Midbrain (tissue), 1 donor: ENCODE measurements at places on chromosomes 2 and 18.

DNA sequence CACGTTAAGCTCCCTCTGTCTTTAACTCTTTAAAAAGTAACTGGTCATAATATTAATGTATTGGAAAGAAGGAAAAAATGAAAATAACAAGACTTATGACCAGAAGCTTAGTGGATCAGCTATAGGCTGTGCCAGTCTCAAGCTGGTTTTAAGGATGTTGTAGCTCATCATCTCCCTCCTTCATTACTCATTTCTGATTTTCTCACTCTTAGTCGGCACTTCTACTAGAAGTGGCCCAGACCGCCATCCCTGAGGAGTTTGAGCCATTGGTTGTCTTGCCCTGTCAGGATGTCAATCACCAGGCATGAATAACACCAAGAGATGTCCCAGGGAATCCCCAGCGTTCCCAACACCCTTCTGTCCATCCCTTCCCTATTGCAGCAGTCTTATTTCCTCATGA is 151.5 kb downstream of the ASXL3 start:
- DNase-seq: no peak

DNA sequence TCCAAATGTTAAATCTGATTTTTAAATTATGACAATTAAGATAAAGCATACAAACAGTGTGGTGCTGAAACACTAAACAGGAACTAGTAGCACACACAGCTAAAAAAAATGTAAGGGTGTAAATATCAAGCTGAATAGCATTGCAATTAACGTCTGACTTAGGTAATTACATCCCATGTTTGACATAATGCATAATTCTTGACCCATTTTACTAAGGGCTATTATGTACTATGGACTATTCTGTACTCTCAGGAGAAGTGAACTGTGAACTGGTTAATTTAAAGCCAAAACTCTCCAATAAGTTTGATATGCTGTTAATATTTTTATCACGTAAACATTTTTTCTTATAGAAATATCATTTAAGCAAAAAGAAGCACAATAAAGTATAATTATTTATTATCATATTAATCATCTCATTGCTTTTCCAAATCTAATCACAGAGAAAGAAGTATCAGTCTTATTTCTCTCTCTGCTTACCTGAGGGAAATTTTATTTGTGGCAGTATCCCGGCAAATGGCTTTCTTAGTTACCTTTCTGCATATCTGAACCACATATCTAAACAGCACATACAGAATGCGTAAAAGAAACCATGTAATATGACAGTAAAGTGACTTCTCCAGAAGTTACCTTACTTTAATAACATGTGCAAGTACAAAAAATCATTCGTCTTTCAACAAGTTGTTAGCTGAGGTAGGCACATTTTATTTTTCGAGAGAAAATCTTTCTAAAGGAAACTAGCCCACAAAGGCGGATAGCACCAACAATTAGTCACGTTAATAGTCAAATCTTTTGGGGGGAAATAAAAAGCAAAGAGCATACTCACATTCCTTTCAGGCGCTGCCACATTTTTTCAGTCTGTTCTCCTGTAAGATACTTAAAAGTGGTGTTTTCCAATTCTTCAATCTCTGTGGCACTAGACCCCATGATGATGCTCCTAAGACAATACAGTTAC is 94.9 kb upstream of the PDE1A start:
- DNase-seq: no peak

DNA sequence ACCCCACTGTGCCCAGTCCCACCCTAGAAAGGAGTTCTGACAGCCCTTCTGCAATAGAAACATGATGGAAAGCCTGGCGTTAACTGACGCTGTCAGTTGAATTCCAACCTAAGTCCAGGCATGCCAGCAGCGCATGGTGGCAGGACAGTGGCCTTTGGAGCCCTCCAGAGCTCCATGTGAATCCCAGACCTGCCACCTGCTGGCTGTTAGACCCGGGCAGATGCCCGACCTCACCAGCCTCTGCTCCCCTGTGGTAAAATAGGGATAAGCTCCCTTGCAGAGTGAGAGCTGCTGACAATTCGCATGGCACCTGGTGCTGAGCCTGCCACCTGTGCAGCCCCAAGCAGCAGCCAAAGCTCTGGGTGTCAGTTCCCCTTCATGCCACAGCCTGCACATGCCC is 138.6 kb downstream of the LOXHD1 start:
- DNase-seq: no peak

GRCh38 chr2:37570773-37571586 is 100.5 kb downstream of the CDC42EP3 start:
- DNase-seq: no peak

- no peak for DNase-seq
Measured at GRCh38 chr18:46419391-46420141, 237.5 kb downstream of the LOXHD1 start.

GRCh38 chr2:129748653-129749052 is 230.8 kb upstream of the RAB6C start:
- peak; percentile 1 for DNase-seq

DNA sequence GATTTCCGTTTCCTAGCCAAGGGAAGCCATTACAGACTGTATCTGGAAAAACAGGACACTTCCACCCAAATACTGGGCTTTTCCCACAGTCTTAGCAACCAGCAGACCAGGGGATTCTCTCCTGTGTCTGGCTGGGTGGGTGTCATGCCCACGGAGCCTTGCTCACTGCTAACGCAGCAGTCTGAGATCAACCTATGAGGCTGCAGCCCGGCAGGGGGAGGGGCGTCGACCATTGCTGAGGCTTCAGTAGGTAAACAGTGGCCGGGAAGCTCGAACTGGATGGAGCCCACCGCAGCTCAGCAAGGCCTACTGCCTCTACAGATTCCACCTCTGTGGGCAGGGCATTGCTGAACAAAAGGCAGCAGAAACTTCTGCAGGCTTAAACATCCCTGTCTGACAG is 131.1 kb downstream of the KIAA1328 start:
- DNase-seq: no peak

- DNase-seq: no peak
Measured at GRCh38 chr2:187003038-187003554, 154.1 kb upstream of the ZSWIM2 start.

DNA sequence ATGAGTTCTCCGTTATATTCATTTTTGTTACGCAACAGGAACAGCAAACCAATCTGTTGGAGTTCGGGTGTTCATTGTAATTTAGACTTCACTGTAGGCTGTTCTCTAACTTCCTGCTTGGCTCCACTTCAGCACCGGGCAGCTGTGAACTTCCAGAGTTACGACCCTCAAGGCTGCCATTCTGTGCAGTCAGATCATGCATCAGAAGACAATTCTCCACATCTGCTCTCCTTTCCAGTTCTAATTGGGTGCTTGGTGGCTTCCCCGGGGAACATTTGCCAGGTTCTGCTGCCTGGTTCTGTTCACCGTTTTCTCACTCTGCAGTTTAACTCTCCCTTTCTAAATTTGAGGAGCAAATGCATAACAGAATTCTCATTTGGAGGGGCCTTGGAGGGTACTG is 237.7 kb downstream of the NYAP2 start:
- no peak for DNase-seq

GRCh38 chr18:57542812-57543427 is 43.6 kb downstream of the FECH start:
- DNase-seq: no peak

DNA sequence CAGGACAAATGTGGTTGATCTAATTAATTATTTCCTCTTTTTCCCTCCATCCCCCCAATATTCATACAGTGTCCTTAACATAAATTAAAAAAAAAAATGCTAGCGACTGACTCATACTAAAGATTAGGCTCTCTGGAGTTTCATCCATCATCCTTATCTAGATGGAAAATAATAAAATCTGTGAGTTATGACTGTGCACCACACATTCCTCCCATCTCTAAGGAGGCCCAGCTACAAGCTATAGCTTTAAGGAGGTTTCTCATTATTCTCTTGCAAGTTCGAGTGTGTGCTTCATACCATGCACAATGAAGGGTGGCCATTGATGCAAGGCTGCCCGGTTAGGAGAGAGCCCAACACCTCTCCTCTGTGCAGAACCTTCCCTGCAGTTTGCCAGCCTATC is 77.3 kb downstream of the XDH start:
- no peak for DNase-seq

- no peak for DNase-seq
Measured at GRCh38 chr2:55876429-55877086, 47.0 kb downstream of the EFEMP1 start.

DNA sequence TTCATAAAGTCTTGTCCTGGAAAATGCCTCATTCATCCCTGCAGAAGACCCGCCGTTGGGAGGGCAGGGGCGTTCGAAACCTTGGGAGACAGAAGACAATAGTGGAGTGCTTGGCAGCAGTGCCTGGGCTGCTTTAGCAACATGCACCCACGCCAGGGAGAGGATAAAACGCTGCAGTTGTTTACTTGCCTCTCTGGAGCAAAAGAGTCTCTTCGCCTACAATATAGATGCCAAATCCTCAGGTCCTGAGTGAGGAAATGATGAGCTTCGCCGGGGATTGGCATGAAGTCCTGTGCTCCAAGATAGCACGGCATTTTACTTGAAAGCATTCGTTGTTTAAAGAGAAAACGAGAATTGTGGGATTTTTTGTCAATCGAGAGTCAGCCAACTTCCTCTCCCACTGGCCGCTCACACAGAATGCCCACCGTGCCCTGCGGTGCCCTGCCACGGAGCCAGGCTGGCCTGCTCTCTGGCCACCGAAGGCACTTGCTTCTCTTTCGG is 152.5 kb upstream of the POU3F3 start:
- DNase-seq: peak; percentile 51

DNA sequence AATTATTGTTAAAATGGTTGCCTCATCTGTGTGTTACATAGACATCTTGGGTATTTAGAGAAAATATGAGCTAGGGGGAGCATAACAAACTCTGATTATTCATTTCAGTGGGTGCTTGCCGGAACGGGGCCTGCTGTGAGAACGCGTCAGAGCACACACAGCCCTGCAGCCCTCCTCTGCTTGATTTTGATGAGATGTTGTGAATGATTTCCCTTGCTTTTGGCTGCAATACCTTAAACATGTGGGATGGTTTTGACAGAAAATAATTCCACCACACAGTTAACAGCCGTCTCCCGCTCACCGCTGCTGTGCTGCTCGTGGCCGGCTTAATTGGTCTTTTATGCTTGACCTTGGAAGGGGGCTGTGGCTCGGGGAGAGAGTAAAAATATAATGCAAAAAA is 49.9 kb upstream of the TXNDC2 start:
- DNase-seq: no peak

- no peak for DNase-seq
Measured at GRCh38 chr18:41444943-41445342, 510.1 kb upstream of the PIK3C3 start.

- no peak for DNase-seq
Measured at GRCh38 chr2:164671664-164672396, 50.5 kb upstream of the GRB14 start.

DNA sequence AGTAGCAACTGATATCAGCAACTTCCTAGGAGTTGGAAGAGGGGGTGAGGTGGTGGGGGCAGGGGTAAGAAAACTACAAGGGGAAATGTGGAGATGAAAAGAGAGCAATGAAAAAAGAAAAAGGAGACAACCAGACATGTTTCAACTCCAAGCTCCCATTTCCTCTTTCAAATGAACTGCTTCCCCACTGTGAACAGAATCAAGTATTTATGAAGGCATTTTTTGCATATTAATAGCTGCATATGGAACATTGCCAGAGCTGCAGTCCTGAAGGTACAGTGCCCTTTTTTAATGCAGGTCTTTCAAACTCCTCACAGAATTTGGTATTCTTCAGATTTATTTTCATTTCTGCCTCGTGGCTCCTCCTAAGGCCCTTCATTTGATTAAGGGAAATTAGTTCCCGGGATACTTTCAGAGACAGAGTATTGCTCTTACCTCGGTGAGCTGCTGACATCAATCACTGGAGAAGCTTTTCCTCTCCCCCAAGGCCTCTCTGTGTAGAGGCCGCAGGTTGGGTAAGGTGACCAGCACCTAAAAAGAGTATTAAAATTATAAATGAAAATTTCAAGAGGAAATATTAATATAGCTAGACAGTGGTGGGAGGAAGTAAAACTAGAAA is 68.4 kb downstream of the KIAA2012 start:
- no peak for DNase-seq

DNA sequence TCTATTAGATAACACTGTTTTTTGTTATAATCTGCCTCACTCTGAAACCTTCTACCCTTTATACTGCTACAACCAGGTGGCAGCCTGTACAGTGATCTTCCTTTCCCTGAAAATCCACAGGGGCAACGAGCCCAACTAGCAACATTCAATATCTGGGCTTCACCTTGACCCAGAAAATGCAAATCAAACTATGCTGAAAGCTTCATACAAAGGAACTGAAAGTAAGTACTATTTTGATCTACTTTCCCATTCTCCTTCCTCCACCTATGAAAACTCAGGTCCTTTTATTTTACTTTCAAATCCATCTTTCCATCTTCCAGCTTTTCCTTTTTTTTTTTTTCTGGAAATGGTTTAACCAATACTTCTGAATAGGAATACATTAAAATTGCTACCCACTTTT is 175.8 kb upstream of the CCDC150 start:
- no peak for DNase-seq

GRCh38 chr2:121408641-121409040 is 122.0 kb upstream of the RNU4ATAC start:
- no peak for DNase-seq

GRCh38 chr2:221710744-221711143 is 138.6 kb upstream of the EPHA4 start:
- DNase-seq: no peak

- no peak for DNase-seq
Measured at GRCh38 chr2:48287976-48288375, 242.0 kb upstream of the STON1 start.

GRCh38 chr2:163417596-163418337 is 318.0 kb downstream of the FIGN start:
- no peak for DNase-seq

- no peak for DNase-seq
Measured at GRCh38 chr2:195535911-195536522, 121.0 kb upstream of the SLC39A10 start.

DNA sequence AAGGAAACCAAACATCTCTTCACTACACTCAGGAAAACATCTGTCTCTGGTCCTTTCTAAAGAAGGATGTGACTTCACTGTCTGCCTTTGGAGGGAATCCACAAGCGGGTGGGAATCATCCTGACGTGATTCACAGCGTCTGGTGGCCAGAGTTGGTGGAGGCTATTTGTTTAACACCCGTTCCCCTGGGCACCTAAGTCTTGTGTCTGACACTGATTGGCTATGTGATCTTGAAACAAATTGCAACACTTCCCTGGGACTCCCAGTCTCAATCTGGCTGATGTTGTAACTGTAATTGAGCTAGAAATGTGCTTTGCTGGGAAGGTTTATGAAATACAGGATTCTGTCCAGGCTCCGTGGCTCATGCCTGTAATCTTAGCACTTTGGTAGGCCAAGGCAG is 28.8 kb upstream of the SIX3 start:
- DNase-seq: no peak
